ENCODE measurements at places on chromosomes 12 and 14.

GRCh38 chr12:67651132-67651695, 2.7 kb downstream of the DYRK2 start:
- DNase-seq = peak; percentile 29

GRCh38 chr12:96501133-96501761, 11.9 kb downstream of the CFAP54 start:
- DNase-seq = peak; percentile 19

- DNase-seq = no peak
Measured at GRCh38 chr12:93358821-93359220, 18.9 kb upstream of the NUDT4 start.

GRCh38 chr12:106445959-106446358, 88.4 kb downstream of the POLR3B start:
- DNase-seq = no peak
